Endodermal cell (in vitro differentiated cells): ENCODE measurements at places on chromosomes 13 and 19. TPM values are rescaled to one million over a fixed set of nuclear protein-coding genes. Genes with fewer than 3 reads are reported as not detected.
A peak's percentile ranks its signal among the peaks of the same experiment; 100 is the strongest.

- DNase-seq, result no peak
- H3K27me3 ChIP-seq, result no peaks in the 10 kb centered on the region
- no peaks in the 10 kb centered on the region for H3K4me1 ChIP-seq
These were observed 110.2 kb downstream of the MZT1 start for GRCh38 chr13:72617186-72617585.

Gene FLT3
- 0.09 to 0.42 TPM in 2 of 3 replicates, not detected in the other for total RNA-seq

DNA sequence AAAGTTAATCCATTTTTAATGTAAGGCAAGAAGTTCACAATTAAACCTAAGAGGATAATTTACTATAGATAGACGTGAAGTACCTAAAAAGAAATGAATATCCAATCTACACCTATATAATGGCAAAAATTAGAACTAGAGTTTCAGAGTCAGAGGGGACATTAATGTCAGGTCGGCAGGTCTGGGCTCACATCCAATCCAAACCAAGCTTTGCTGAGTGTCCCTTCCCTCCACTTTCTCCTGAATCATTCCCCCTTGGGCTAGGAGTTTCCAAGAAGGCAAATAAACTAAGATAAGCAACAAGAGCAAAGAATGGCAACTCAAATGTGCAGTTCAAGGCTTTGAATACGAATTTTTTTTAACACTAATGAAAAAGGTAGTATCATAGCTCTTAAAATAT lies 2.9 kb downstream of the FLT3 start:
- no peak overlapping the region for H3K4me3 ChIP-seq
- no peak overlapping the region for H3K27ac ChIP-seq
- peaks cover 3% of the 10 kb centered on the region for H3K4me1 ChIP-seq

- peaks cover 14% of the 10 kb centered on the region for H3K27me3 ChIP-seq
- H3K36me3 ChIP-seq, result no peaks in the 10 kb centered on the region
- H3K4me3 ChIP-seq, result no peak overlapping the region
- H3K27ac ChIP-seq, result no peak overlapping the region
- H3K4me1 ChIP-seq, result no peaks in the 10 kb centered on the region
These were observed 71.8 kb downstream of the SPACA7 start for GRCh38 chr13:112447761-112448603.

- no peaks in the 10 kb centered on the region for H3K27me3 ChIP-seq
- peaks cover 4% of the 10 kb centered on the region for H3K4me1 ChIP-seq
- DNase-seq, result no peak
- no peak overlapping the region for H3K27ac ChIP-seq
- no peak overlapping the region for H3K4me3 ChIP-seq
These were observed 171.7 kb upstream of the MAB21L1 start for GRCh38 chr13:35648201-35648600.

DNA sequence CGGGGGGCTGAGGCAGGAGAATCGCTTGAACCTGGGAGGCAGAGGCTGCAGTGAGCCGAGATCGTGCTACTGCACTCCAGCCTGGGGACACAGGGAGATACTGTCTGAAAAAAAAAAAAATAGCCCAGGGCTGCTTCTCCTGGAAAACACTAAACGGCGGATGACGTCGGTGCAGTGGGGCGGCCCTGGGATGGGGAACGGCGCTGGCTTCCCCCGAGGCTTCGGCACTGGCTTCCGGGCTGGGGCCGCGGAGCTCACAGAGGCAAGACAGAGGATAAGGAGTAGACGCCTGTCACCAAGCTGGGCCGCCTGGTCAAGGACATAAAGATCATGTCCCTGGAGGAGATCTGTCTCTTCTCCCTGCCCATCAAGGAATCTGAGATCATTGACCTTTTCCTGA lies 5.0 kb downstream of the PRSS57 start:
- H3K27me3 ChIP-seq, result no peaks in the 10 kb centered on the region
- H3K4me3 ChIP-seq, result no peak overlapping the region
- no peak overlapping the region for H3K27ac ChIP-seq
- H3K36me3 ChIP-seq, result no peaks in the 10 kb centered on the region
- DNase-seq, result peak; percentile 43
- H3K4me1 ChIP-seq, result no peaks in the 10 kb centered on the region
